ENCODE measurements at places on chromosomes 11 and 22. TPM values are rescaled to one million over a fixed set of nuclear protein-coding genes. Genes with fewer than 3 reads are reported as not detected.

DNA sequence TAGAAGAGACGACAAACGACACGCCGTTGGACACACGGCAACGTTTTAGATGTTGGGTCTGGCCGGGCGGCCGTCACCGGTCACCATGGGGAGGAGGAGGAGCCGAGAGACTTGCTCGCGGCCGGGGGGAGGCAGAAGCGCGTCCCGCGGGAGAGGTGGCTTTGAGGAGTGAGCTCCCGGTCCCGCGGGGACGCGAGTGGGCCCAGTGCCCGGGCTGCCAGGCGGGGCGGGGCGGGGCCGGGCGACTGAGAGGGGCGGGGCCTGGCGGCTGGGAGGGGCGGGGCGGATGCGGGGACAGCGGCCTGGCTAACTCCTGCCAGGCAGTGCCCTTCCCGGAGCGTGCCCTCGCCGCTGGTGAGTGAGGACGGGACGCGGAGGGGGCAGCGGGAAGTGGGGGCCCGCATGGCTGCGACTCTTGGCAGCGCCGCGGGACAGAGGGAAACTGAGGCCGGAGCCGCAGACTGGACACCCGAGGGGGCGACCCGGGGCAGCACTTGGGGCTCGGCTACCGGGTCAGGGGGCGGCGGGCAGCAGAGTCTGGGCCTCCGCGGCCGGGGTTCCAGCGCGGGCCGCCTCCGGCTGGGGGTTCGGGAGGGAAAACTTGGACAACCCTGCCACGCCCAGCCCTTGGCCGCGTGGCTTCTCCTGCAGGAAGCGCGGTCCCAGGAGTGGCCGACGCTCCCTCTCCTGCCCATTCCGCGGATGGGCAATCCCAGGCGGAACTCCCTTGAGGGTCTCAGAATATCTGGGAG lies at the start of gene TSPO:
Gene TSPO (plus strand): TSS at position 309 of the 752 bp plus-strand sequence. CDS start 7,680 bp downstream, outside the sequence.
- peak; percentile 29 for DNase-seq
- peaks cover 19% of the 10 kb centered on the region for H3K27me3 ChIP-seq
- H3K27ac ChIP-seq, result peak within 1 kb of the TSS; percentile 57
- H3K36me3 ChIP-seq, result no peaks in the 10 kb centered on the region

Gene APLNR
- 3.9 TPM for total RNA-seq

DNA sequence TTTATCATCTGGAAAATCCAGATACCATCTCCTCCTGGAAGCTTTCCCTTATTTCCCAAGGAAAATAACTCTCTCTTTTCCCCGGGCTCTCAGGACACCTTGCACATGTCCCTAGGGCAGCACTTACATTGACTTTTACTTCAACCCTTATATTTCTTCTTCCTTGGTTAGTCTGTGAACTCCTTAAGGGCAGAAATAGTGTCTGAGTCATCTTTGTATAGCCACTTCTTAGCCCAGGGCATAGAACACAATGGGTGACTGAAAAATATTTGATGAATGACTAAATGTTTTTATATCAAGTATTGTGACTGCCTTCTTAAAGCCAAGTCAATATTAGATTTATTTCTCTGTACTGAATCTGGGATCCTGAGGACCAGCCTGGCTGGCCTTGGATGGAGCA lies 45.4 kb upstream of the MYOD1 start:
- no peak overlapping the region for H3K27ac ChIP-seq
- DNase-seq, result no peak
- H3K36me3 ChIP-seq, result peaks cover 8% of the 10 kb centered on the region
- H3K4me3 ChIP-seq, result no peak overlapping the region
- H3K4me1 ChIP-seq, result no peaks in the 10 kb centered on the region

Gene FXYD6
- 113 TPM for total RNA-seq

Gene SRPRA
- total RNA-seq, result 74.6 TPM

Gene CLCF1
- 0.41 TPM for total RNA-seq

GRCh38 chr11:91872243-91872642 lies 352.4 kb upstream of the FAT3 start:
- H3K27ac ChIP-seq, result no peak overlapping the region
- H3K4me3 ChIP-seq, result no peak overlapping the region

Gene MFRP
- total RNA-seq, result not detected

GRCh38 chr11:12454782-12455181 lies 77.4 kb downstream of the PARVA start:
- H3K4me1 ChIP-seq, result peaks cover 31% of the 10 kb centered on the region
- DNase-seq, result no peak
- H3K36me3 ChIP-seq, result no peaks in the 10 kb centered on the region
- H3K27me3 ChIP-seq, result no peaks in the 10 kb centered on the region

Gene KRTAP5-7
- not detected for total RNA-seq

DNA sequence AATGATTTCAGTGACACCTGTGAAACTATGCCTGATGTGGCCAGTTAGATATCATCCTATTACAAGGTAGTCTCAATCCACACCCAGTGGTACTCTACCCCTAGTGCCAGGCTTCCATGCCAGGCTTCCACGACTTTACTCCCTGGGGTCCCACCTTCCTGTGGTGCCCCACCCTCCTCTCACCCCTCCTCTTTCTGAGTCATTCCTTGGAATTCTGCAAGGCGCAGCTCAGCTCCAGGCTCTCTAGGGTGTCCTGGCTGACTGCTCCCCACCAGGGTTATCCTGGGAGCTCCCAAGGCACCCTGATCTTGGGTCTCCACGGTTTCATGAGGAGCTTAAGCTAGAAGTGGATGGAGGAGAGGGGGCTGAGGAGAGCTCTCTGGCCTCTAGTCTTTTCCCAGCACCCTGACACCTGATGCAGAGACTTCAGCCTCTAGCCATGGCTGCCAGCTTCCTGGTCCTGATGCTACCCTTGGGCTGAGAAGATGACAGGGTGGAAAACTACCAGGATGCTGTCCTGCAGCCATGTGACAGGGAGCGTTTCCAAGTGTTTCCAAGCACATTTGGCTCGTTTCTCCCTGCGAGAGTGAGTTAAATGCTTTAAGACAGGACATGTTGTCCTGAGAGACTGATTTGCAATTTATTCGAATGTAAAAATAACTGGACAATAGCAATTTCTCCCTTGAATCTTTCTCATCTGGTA lies 1461.2 kb downstream of the TBC1D22A start:
- no peak overlapping the region for H3K27ac ChIP-seq
- no peaks in the 10 kb centered on the region for H3K4me1 ChIP-seq
- no peaks in the 10 kb centered on the region for H3K36me3 ChIP-seq

Gene TBX10
- not detected for total RNA-seq

Gene LRRC56
- 2.1 TPM for total RNA-seq

GRCh38 chr11:113876074-113876797 lies 864 bp upstream of the USP28 start:
- no peak for DNase-seq
- peaks cover 45% of the 10 kb centered on the region for H3K4me1 ChIP-seq
- H3K36me3 ChIP-seq, result no peaks in the 10 kb centered on the region
- H3K27me3 ChIP-seq, result peaks cover 6% of the 10 kb centered on the region

DNA sequence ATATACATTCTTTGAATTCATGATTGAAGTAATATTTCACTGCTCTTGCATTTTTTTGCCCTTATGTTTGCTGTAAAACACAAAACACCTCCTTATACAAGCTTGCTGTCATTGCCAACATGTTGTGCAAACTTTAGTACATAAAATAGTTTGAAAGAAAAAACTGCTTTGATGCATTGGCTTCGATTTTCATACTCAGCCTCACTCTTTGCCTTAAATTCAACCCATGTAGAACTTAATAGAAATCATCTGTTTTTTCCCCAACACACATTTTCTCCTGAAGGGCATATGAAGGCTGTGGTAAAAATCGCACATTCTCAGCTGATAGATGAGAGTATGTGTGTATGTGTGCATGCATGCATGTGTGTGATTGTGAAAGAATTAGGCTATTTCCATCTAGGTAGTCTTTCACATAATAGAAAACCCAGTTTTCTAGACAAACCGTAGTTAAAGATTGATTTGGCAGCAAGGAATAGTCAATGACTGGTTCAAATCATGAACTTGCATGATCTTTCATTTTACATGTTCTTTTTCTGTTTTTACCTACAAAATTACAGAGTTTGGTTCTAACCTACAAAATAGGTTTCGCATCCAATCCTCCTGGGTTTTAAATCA lies 72.8 kb upstream of the MTMR2 start:
- H3K36me3 ChIP-seq, result no peaks in the 10 kb centered on the region
- no peak overlapping the region for H3K27ac ChIP-seq
- H3K4me1 ChIP-seq, result peaks cover 29% of the 10 kb centered on the region
- H3K27me3 ChIP-seq, result no peaks in the 10 kb centered on the region

DNA sequence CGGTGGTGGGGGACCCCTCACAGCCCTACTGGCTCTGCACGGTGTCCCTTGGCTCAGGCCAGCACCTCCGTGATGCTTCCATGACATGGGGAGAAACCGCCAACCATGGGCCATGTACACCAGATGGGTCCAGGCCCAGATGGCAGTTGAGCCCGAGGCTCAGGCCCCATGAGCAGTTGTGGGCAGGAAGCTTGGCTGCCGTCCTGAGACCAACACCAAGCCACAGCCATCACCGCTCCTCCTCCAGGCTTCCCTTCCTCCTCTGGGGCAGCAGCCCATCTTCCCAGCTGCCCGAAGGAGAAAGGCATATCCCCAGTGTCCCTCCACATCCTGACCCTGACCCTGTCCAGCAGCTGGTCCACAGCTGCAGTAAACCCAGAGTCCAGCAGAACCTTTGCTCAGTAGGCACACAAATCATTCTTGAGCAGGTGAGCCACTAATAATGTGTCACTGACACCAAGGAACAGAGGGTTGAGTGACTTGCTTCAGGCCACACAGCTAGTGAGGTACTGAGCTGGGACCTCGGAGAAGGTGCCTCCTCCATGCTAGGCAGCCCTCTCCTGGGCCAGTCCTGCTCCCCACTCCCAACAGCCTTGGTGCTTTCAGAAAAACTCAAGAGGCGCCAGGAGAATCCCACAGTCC lies 204.9 kb downstream of the CTTN start:
- no peak for DNase-seq
- no peaks in the 10 kb centered on the region for H3K36me3 ChIP-seq
- no peak overlapping the region for H3K27ac ChIP-seq
- peaks cover 23% of the 10 kb centered on the region for H3K4me1 ChIP-seq
- H3K27me3 ChIP-seq, result no peaks in the 10 kb centered on the region

GRCh38 chr22:44488354-44488753 lies 9.7 kb downstream of the RTL6 start:
- H3K4me1 ChIP-seq, result no peaks in the 10 kb centered on the region
- H3K27ac ChIP-seq, result no peak overlapping the region
- no peak overlapping the region for H3K4me3 ChIP-seq
- H3K27me3 ChIP-seq, result no peaks in the 10 kb centered on the region
- no peaks in the 10 kb centered on the region for H3K36me3 ChIP-seq

DNA sequence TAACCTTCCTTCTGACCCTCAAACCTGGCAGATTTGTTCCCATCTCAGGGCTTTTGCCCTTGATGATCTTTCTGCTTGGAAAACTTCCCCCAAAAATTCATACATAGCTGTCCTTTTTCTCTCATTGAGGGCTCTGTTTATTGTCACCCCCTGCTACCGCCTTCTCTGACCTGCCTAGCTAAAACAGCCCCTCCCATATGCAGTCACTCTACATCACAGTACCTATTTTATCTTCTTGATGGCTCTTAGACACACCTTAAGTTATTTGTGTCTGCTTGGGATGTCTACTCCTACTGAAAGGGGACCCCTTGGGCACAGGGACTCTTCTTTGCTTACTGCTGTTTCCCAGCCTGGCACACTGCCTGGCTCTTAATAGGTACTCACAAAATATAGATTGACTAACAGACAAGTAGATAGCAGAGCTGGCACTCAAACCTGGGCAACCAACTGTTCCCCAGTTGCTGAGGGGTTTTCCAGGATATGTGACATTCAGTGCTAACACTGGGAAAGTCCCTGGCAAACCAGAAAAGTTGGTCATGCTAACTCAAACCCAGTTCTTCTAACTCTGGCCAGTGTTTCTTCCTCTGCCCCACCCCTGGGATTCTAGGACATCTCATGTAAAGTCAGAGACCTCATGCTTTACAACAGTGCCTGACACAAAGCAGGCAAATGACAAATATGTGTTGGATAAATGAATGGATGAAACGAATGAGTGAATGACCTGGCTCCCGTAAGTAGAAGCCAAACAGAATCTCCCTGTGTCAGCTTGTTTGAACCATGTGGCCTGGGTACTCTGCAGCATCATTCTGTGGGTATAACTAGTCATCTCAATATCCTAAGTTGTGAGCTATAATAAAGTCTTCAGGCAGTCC lies 19.8 kb upstream of the FJX1 start:
- peaks cover 15% of the 10 kb centered on the region for H3K27me3 ChIP-seq
- H3K4me1 ChIP-seq, result no peaks in the 10 kb centered on the region
- no peak overlapping the region for H3K27ac ChIP-seq
- H3K36me3 ChIP-seq, result no peaks in the 10 kb centered on the region
- no peak overlapping the region for H3K4me3 ChIP-seq

DNA sequence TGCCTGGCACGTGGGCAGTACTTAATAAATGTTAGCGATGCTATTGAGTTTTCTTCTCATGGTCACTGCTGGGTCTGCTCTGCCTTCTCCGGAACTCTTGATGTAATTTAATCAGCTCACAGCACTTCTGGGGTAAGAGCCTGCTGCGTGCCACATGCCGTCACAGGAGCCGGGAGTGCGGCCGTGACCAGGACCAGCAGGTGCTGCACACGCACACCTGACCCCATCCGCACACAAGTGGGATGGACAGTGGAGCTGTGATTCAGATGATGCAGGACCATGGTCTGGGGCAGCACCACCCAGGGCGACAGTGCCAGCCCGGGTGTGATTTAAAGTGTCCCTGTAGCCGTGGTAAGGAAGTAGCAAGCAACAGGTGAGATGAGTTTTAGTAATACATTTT lies 61.2 kb downstream of the TBC1D22A start:
- no peaks in the 10 kb centered on the region for H3K27me3 ChIP-seq
- no peak overlapping the region for H3K4me3 ChIP-seq
- H3K27ac ChIP-seq, result no peak overlapping the region
- DNase-seq, result no peak
- H3K4me1 ChIP-seq, result peaks cover 11% of the 10 kb centered on the region

DNA sequence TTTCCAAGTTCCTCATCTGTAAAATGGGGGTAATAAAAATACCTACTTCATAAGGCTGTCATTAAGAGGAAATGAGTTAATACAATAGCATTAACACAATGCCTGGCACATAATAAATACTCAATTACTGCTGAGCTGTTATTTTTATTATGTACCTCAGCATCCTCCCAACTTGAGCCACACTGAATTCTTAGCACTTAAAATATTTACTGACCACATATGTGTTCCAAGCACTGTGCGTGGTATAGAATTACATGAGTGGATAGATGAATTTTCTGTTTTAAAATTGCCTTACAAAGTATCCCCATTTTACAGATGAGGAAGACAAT lies 139.0 kb upstream of the TIMP3 start:
- no peak for DNase-seq
- H3K4me1 ChIP-seq, result peaks cover 28% of the 10 kb centered on the region
- H3K36me3 ChIP-seq, result no peaks in the 10 kb centered on the region
- no peak overlapping the region for H3K4me3 ChIP-seq
- H3K27me3 ChIP-seq, result no peaks in the 10 kb centered on the region

GRCh38 chr11:72174302-72175070 lies 17.5 kb upstream of the FOLR1 start:
- H3K36me3 ChIP-seq, result no peaks in the 10 kb centered on the region
- DNase-seq, result no peak
- H3K4me1 ChIP-seq, result no peaks in the 10 kb centered on the region
- peaks cover 2% of the 10 kb centered on the region for H3K27me3 ChIP-seq
- peak overlapping the region; percentile 35 for H3K27ac ChIP-seq
